ENCODE measurements at places on chromosomes 11 and 22.
A peak's percentile ranks its signal among the peaks of the same experiment; 100 is the strongest.

GRCh38 chr11:86292912-86293616 lies 9.0 kb upstream of the HIKESHI start:
- no peak overlapping the region for H3K27ac ChIP-seq
- DNase-seq, result no peak
- H3K27me3 ChIP-seq, result no peaks in the 10 kb centered on the region
- H3K4me1 ChIP-seq, result peaks cover 24% of the 10 kb centered on the region
- H3K4me3 ChIP-seq, result no peak overlapping the region

GRCh38 chr11:17077520-17078401 lies at the start of gene RPS13:
Gene RPS13 (minus strand): TSS chr11:17077667. CDS start chr11:17077641, 26 bp downstream.
- peaks cover 54% of the 10 kb centered on the region for H3K36me3 ChIP-seq
- no peaks in the 10 kb centered on the region for H3K27me3 ChIP-seq
- peak within 1 kb of the TSS; percentile 96 for H3K27ac ChIP-seq

DNA sequence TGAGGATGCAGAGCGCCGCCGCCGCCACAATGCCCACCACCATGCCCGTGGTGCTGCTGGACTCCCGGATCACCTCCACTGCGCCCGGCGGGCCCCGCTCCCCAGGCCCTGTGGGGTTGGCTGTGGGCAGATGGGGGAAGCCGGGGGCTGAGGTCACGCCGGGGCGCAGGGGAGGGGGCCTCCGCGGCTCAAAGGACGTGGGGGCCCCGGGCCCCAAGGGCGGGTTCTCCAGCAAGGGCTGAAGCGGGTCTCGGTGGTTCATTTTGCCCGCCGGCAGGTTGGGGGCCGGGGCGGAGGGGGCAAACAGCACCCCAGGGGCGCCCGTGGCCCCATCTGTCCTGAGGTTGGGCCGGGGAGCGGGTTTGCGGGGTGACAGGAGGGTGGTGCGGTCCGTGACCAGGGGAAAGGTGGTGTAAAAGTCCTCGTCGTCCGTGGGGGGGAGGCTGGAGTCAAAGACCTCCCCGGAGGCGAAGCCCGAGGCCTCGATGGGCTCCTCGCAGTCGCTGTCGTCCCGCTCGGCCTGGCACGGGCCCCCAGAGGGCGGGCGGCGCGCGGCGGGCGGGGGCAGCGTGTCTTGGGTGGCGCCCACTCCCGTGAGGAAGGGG lies 16.5 kb downstream of the SLC22A12 start:
- H3K4me3 ChIP-seq, result no peak overlapping the region
- H3K4me1 ChIP-seq, result no peaks in the 10 kb centered on the region
- no peak overlapping the region for H3K27ac ChIP-seq
- no peak for DNase-seq

DNA sequence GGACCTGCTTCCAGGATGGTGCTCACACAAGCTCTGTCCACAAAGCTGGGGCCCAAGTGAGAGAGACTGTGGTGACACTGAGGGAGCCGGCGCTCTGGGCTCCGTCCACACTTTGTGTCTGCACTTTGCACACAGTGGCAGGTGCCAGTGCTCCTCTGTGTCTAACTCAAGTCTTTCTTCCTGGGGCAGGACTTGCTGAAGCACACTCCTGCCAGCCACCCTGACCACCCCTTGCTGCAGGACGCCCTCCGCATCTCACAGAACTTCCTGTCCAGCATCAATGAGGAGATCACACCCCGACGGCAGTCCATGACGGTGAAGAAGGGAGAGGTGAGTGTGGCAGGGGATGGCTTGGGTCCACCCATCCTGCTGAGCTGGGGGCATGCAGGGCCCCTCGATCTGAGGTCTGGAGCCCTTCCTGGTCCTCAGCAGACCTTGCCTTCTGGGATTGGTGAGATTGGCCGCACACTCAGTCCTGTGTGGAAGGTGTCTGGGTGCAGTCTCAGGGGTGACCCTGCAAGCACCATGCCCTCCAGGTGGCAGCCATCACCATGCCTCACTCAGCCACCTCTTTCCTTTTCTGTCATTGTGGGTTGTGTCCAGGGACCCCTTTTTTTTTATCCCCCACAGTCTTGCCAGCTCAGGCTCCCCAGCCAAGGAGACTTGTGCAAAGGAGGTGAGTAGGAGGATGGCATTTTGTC lies 93.3 kb downstream of the BCR start:
- DNase-seq, result no peak
- H3K36me3 ChIP-seq, result peaks cover 18% of the 10 kb centered on the region
- H3K27me3 ChIP-seq, result peaks cover 2% of the 10 kb centered on the region
- H3K27ac ChIP-seq, result no peak overlapping the region
- peaks cover 49% of the 10 kb centered on the region for H3K4me1 ChIP-seq

GRCh38 chr11:66717925-66718319 lies 11.1 kb downstream of the SPTBN2 start:
- H3K4me1 ChIP-seq, result no peaks in the 10 kb centered on the region
- H3K4me3 ChIP-seq, result no peak overlapping the region
- DNase-seq, result no peak
- no peaks in the 10 kb centered on the region for H3K36me3 ChIP-seq
- H3K27ac ChIP-seq, result no peak overlapping the region

DNA sequence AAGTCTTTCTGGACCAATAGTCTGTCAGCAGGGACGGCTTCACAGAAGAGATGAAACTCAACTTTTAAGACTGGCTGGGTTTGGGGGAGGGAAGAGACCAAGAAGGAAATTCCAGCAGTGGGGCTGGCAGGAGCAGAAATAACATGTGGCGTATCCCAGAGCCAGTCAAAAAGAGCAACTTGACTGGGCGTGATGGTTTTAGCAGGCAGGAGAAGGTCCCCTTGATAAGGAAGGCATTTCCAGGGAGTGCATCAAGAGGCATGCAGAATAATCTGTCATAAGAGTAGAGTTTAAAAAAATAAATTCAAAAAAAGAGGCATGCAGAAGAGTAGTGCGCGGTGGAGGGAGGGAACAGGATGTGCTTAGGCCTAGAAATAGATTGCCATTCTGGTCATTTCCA lies 52.5 kb downstream of the C22orf31 start:
- H3K4me3 ChIP-seq, result no peak overlapping the region
- H3K4me1 ChIP-seq, result no peaks in the 10 kb centered on the region
- peaks cover 23% of the 10 kb centered on the region for H3K27me3 ChIP-seq

GRCh38 chr11:120929664-120930154 lies 94.2 kb upstream of the TBCEL start:
- H3K27ac ChIP-seq, result no peak overlapping the region
- H3K4me1 ChIP-seq, result peaks cover 16% of the 10 kb centered on the region
- no peaks in the 10 kb centered on the region for H3K36me3 ChIP-seq
- no peak overlapping the region for H3K4me3 ChIP-seq
- peaks cover 16% of the 10 kb centered on the region for H3K27me3 ChIP-seq

DNA sequence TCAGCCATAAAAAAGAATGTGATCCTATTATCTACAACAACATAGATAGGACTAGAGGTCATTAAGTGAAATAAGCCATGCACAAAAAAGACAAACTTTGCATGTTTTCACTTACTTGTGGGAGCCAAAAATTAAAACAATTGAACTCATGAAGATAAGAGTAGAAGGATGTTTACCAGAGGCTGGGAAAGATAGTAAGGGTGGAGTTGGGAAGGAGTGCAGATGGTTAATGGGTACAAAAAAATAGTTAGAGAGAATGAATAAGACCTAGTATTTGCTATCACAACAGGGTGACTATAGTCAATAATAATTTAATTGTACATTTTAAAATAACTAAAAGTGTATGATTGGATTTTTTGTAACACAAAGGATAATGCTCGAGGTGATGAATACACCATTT lies 27.2 kb upstream of the IL10RA start:
- H3K27ac ChIP-seq, result no peak overlapping the region
- H3K4me3 ChIP-seq, result no peak overlapping the region
- H3K4me1 ChIP-seq, result peaks cover 22% of the 10 kb centered on the region

- H3K27me3 ChIP-seq, result no peaks in the 10 kb centered on the region
- H3K4me3 ChIP-seq, result no peak overlapping the region
- H3K36me3 ChIP-seq, result no peaks in the 10 kb centered on the region
- DNase-seq, result no peak
- H3K4me1 ChIP-seq, result no peaks in the 10 kb centered on the region
These were observed 873.7 kb upstream of the FAT3 start for GRCh38 chr11:91350931-91351330.

GRCh38 chr11:110093407-110094297 lies 460 bp downstream of the ZC3H12C start:
- H3K4me1 ChIP-seq, result peaks cover 12% of the 10 kb centered on the region
- no peaks in the 10 kb centered on the region for H3K36me3 ChIP-seq
- peak overlapping the region; percentile 80 for H3K4me3 ChIP-seq
- no peak overlapping the region for H3K27ac ChIP-seq
- DNase-seq, result peak; percentile 39

DNA sequence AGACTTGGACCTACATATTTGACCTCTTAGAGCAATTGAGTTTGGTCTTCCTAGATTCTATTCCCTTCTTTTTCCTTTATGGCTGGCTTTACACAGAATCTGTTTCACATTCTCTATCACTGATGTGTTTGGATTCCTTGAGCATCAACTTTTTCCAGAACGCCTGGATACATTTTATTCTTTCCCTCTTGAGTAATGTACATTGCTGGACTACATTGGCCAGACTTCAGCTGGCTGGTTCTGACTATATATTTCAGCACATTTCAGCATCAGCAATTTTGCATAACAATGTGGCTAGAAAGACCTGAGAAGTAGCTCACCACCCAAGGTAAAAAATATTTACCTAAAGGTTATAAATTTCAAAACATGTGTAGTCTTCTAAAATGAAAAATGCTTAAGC lies 2198.2 kb upstream of the RAG2 start:
- no peaks in the 10 kb centered on the region for H3K4me1 ChIP-seq
- no peak for DNase-seq
- H3K27ac ChIP-seq, result no peak overlapping the region

GRCh38 chr11:131614631-131615030 lies 244.2 kb downstream of the NTM start:
- no peak overlapping the region for H3K27ac ChIP-seq
- no peaks in the 10 kb centered on the region for H3K36me3 ChIP-seq
- DNase-seq, result no peak

DNA sequence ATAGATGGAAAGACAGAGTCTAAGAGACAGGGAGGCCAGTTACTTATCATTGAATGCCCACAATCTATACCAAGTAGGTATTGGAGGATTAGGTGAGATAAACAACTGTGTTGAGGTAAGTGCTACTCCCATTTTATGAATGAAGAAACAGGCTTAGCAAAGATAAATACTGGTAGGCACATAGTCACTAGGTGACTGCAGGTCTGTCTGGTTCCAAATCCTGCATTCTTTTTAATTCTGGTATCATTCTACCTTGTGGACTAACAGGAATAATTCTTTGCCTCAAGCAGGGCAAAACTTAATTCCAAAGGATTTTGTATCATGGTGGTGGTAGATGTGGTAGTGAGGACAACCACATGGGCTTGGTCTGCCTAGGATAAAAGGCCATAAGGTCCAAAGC lies 28.4 kb downstream of the RNF169 start:
- H3K4me3 ChIP-seq, result no peak overlapping the region
- no peak for DNase-seq
- H3K27me3 ChIP-seq, result no peaks in the 10 kb centered on the region
- no peak overlapping the region for H3K27ac ChIP-seq
- peaks cover 20% of the 10 kb centered on the region for H3K36me3 ChIP-seq

DNA sequence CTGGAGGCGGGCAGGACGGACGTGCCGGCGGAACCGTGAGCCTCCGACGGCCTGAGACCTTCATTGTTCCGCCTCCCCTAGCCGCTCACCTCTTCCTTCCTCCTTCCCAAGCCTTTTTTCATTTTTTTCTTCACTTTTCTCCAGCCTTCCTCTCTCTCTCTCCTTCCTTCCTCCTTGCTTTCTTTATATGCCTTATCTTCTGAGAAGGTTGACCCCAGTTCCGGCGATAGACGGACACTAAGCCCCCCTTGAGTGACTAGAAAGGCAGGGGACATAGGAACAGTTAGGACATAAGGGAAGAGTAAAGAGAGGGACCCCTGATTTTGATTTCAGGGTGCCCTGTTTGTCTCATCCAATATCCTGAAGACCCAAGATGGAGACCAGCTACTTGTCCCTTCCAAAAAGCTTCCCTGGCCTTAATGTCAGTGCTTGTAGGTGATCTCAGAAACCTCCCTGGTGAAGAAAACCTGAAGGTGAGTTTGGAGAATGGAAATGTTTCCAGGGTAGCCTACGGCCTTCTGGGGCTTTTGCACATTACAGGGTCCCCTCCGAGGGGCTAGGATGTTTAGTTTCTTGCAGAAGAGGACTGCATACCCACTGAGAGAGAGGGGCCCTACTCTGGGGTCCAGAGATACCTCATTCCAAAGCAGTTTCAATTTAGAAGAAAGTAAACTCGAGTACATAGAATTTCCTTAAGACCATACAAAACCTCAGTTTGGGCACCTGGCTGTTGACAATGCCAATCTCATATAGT lies 3.5 kb downstream of the ADM start:
- H3K36me3 ChIP-seq, result peaks cover 2% of the 10 kb centered on the region
- no peak for DNase-seq
- peak overlapping the region; percentile 97 for H3K4me3 ChIP-seq
- H3K4me1 ChIP-seq, result peaks cover 38% of the 10 kb centered on the region
- peaks cover 8% of the 10 kb centered on the region for H3K27me3 ChIP-seq

GRCh38 chr11:63543711-63544110 lies 7.1 kb downstream of the PLAAT4 start:
- no peak overlapping the region for H3K4me3 ChIP-seq
- H3K27ac ChIP-seq, result no peak overlapping the region
- H3K27me3 ChIP-seq, result no peaks in the 10 kb centered on the region
- H3K4me1 ChIP-seq, result peaks cover 13% of the 10 kb centered on the region

Data from activated B cell treated with CpG ODN at 0.5 μM for 24 hours (primary cell).